Stimulated activated CD4-positive, alpha-beta T cell treated with anti-CD3 and anti-CD28 coated beads, Interleukin-12 subunit alpha, Interleukin-12 subunit beta, amount 100 ng/mL, for 48 hours (primary cell): ENCODE measurements at places on chromosomes 4 and X.

DNA sequence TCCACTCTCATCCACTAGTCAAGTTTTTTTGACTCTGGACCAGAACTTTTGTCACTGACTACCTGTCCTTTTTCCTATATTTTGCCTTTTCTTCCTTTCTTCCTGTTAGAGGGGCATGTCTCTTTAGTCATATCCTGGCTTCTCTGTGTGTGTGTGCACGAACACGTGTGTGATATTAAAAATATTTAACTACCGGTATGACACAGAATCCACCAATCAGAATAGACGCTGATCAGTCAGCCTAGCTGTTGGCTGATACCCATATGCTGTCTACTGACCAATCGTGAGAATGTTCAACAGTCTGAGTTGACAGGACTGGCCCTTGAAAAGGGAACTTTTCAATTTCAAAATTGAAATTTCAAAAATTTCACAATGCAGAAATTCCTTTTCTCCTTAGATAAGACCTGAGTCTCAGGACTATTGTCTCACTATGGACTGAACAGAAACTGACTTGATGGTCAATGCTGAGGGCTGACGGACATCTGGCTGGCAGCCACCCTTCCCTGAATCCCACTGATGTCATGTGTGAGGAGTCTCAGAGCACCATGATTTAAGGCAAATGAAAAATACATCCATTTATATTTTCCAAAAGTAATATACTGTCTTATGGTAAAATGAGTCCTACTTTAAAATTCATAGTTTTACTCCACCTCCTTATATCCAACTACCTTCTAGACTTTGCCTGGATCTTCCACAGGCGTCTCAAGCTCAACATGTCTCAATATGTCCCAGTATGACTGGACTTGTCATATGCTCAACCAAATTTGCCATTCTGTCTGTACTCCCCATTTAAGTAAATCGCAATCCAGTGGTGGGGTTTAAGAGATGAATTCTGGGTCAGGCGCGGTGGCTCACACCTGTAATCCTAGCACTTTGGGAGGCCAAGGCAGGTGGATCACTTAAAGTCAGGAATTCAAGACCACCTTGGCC is 78.0 kb downstream of the CHRNA9 start:
- DNase-seq, result no peak

GRCh38 chrX:151711154-151711553 is 4.7 kb upstream of the FATE1 start:
- DNase-seq, result no peak

DNA sequence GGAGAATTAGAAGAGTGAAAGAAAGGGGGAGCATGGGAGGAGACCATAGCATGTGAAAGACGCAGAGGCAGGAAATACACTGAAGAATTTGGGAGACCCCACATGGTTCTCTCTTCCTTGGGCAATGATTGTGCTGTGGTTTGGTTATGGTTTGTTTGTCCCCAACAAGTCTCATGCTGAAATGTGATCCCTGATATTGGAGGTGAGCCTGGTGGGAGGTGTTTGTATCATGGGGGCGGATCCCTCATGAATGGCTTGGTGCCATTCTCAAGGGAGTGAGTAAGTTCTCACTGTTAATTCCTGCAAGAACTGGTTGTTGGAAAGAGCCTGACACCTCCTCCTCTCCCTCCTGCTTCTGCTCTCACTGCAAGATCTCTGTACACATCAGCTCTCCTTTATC is 78.6 kb upstream of the RAI2 start:
- DNase-seq, result no peak

- no peak for DNase-seq
Measured at GRCh38 chr4:16075061-16075460, 8.8 kb downstream of the PROM1 start.

DNA sequence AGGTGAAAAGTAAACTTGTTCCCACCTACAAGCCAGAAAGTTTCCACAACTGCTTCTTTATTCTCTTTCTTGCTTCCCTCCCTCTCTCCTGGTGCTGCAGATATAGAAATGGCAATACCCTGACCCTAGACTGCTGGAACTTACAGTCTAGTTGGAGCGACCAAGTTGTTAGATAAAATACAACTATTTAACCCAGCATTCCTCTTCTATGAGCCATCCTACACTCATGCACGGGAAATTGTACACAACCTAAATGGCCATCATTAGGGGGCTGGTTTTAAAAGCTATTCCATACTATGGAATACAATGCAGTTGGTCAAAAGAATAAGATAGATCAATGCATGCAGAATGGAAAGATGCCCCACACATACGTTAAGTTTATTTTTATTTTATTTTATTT is 41.1 kb downstream of the PJA1 start:
- DNase-seq, result no peak

- DNase-seq, result no peak
Measured at GRCh38 chrX:72539822-72540221, 32.8 kb downstream of the HDAC8 start.
